DMS 273 treated with DMSO at 0.1 percent for 48 hours (cell line): ENCODE measurements at places on chromosomes 3 and 15.

- no peak for DNase-seq
Observed at GRCh38 chr3:119861681-119862080, 79.8 kb downstream of the NR1I2 start.

GRCh38 chr3:178603735-178604134 is 67.5 kb downstream of the KCNMB2 start:
- no peak for DNase-seq

- no peak for DNase-seq
Observed at GRCh38 chr3:103173940-103174339, 739.1 kb downstream of the ZPLD1 start.

DNA sequence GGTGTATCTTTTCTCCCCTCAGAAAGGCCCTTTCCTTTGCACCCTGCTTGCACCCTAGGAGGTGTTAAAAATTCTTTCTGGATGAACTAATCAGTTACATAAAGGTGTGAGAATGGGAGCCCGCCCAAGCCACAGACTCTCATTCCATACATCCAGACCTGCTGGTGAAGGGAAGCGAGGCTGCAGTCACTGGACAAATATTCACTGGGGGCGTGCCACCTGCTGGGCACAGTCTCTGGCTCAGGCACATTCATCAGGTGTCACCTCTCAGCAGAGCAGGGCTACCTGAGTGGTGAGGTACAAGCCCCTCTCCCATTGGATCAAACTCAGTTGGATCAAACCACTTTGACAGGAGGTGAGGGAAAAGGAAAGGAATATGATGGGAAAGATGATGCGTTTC is 52.0 kb downstream of the NTRK3 start:
- DNase-seq: no peak

DNA sequence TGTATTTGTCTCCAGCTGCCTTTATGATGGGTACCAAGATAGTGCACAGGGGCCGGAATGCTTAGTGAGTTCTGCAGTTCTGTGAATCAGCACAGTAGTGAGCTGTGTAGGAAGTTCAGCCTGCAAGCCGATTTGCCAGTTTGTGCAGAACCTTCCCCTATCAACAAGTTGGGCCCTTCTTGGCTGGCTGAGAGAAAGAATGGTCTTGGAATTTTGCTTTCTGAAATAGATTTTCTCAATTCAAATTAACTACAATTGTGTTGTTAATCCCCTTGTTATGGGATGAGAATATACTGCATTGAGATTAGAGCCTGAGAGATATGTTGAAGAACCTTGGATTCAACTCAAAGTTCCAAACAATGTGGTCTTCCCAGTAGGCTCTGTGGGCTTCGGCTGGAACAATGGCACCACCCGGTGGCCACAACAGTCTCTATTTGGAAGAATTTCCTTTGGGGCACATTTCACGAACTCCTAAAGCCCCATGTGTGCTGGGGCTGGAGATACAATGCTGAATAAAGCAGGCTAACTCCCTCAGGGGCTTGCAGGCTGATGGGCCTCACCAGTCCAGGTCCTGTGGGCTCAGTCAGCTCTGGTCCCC is 59.1 kb downstream of the TRIM42 start:
- DNase-seq: peak; percentile 11

GRCh38 chr15:28096411-28096669 is 2.8 kb downstream of the OCA2 start:
- no peak for DNase-seq

- no peak for DNase-seq
Observed at GRCh38 chr3:16286161-16286560, 21.1 kb downstream of the OXNAD1 start.

DNA sequence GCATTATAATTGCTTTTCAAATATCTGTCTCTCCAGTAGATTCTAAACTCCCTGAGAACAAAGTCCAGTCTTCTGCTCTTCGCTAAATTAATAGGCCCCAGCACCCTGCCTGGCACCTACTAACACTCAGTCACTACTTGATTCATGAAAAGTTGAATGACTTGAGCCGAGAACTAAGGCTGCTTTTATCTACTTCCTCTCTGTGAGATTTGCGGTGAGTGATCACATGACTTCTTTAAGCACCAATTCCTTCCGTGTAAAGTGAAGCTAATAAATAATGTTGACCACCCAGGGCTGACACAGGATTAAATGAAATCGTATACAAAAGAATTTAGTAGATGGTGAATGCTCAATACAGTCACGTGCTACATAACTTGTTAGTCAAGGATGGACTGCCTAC is 44.6 kb upstream of the PGPEP1L start:
- DNase-seq: no peak

DNA sequence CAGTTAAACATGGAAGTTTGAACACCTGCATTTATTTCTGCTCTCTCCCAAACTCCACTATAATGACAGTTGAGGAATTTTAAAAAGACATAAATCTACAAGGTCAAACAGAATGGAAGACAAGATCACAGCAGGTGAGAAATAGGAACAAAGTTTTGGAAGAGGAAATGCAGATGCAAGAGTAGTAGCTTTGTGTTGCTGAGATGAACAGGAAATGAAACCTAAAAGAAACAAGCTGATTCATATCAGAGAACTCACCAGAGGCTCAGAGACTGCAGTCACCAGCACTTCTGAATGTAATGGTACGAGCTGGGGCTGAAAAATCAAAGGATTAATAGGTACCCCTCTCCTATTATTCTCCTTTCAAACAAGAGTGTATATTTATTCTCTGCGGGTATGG is 459.9 kb downstream of the RAP2B start:
- DNase-seq: no peak

GRCh38 chr3:184391266-184391665 is 11.4 kb downstream of the CHRD start:
- DNase-seq: no peak

GRCh38 chr15:31448635-31448979 is 122.0 kb downstream of the KLF13 start:
- DNase-seq: no peak

DNA sequence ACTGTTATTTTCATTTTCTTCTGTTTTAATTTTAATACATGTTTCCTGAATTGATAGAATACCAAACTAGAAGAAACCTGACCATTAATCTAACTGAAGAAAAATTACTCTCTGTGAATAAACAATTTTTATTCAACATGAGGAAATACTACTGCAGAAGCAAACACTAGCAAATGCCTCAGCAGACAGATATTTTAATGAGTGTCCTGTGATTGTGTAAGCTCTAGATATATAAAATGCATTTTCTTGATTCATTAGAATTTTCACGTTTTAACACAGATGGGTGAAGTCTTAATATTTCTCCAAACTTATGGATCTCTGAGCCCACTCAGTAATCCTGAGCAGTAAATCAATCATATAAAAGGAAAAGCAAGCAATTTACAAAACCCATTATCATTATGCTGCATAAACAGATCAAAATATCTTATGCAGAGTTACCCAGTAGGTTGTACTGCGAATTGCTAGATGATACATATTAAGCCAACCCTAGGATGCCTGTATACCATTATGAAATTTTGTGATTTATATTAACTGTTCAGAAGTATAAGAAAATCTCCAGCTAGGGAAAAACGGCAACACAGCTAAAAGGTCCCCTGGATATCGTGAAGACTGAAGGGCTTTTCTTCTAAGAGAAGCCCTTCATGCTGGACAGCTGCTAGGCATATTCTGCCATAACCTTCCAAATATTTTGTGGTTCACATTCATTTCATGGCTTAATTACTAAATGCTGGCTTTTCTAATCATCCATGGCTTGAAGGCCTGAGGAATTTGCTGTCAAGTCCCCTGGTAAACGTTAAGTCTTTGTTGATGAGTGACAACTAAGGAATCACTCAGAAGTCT is 157.7 kb upstream of the TGFBR2 start:
- DNase-seq: no peak

- no peak for DNase-seq
Observed at GRCh38 chr3:114553949-114554593, 260.2 kb downstream of the TIGIT start.

GRCh38 chr15:80012060-80012726 is 41.2 kb upstream of the BCL2A1 start:
- no peak for DNase-seq

DNA sequence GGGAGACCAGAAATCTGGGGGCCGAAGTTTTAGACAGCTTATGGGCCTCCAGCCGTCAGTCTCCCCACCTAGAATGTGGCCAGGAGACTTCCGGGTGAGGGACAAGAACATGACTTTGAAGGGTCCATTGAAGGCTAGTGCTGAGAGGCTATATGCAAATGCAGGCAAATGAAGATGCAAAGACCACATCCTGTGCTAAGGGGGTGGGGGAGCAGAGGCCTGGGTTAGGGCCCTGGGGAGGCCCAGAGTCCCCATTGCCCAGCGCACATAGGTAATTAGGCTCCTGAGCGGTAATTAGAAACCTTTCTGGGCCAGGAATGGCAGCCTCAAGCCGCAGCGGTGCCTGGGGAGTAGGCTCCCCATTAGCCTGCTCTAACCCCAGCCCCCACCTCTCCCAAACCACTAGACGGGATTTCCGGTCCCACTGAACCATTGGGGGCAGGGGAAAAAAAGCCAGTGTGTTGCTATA is 6.8 kb downstream of the CSK start:
- no peak for DNase-seq

DNA sequence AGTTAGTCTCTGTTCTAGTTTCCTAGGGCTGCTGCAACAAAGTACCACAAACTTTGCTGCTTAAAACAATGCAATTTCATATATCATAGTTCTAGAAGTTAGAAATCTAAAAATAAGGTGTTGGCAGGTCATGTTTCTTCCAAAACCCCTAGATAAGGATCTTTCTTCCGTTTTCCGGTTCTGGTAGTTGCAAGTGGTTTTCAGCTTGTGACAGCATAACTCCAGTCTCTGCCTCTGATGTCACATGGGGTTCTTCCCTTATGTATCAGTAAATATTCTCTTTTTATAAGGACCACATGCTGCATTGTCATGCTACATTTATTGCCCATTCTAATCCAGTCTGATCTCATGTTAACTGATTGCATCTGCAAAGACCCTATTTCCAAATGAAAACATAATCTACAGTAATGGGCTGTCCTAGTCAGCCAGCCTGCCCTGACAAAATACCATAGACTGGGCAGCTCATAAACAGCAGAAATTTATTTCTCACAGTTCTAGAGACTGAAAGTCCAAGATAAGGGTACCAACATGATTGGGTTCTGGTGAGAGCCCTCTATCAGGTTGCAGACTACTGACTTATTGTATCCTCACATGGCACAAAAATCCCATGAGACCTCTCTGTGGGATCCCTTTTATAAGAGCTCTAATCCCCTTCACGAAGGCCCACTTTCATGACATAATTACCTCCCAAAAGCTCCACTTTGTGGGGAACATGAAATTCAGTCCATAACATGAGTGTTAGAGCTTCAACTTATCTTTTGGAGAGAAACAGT is 642.0 kb upstream of the NAALADL2 start:
- DNase-seq: no peak

DNA sequence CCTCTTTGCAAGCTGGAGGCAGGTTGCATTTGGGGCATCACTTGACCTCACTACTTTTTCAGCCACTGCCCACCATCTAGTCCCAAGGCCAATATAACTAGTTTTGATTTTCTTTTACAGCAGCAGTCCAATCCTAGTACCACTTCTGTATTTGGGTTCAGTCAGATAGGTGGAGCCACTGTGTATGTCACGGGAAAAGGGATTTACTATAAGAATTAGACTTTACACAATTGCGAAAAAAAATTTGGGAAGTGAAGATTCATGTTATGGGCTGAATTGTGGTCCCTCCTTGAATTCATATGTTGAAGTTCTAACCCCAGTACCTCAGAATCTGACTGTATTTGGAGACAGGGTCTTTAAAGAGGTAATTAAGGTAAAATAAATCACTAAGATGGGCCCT is 37.4 kb upstream of the NMNAT3 start:
- no peak for DNase-seq

- DNase-seq: no peak
Observed at GRCh38 chr3:177703788-177704187, 506.5 kb upstream of the TBL1XR1 start.

GRCh38 chr3:85426121-85426520 is 467.3 kb downstream of the CADM2 start:
- DNase-seq: no peak

- DNase-seq: no peak
Observed at GRCh38 chr15:96209285-96209735, 121.2 kb upstream of the NR2F2 start.

GRCh38 chr3:27378331-27378730 is 9.1 kb upstream of the NEK10 start:
- DNase-seq: no peak

DNA sequence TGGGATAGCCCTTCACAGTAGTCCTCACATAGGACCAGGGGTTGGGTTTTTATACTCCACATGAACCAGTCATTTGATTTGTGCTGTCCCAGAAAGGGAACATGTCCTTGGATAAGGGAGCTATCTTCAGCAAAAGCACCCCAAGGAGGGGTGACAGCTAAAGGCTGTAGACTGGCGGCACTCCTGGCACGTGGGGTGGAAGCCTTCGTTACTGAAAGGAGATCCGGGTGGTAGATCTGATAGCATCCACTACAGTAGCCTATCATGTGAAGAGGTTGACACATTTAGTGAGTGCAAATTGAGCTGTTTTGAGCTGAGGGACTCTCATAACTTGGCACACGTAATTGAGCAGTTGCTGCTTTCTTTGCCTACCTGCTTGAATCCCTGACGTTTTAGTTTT is 588.8 kb upstream of the GOLIM4 start:
- no peak for DNase-seq

DNA sequence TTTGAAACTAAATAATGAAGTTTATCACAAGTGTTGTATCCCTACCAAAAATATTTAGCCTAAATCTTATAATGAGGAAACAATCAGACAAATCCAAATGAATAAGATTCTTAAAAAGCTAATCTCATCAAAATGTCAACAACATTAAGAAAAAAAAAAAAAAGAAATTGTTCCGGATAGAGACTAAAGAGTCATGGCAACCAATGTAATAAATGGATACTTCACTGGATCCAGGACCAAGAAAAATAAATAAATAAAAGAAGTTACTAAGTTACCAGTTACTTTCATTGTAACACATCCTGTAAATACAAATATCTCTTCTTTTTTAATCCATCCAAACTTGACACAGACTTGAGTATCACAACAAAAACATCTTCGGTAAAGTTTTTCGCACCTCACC is 607 bp downstream of the MRPL47 start:
- DNase-seq: no peak

GRCh38 chr3:96017556-96017955 is 796.8 kb upstream of the EPHA6 start:
- no peak for DNase-seq

GRCh38 chr3:159126261-159127020 is 324.6 kb downstream of the MFSD1 start:
- no peak for DNase-seq
